ENCODE measurements at places on chromosomes 7 and 10.

DNA sequence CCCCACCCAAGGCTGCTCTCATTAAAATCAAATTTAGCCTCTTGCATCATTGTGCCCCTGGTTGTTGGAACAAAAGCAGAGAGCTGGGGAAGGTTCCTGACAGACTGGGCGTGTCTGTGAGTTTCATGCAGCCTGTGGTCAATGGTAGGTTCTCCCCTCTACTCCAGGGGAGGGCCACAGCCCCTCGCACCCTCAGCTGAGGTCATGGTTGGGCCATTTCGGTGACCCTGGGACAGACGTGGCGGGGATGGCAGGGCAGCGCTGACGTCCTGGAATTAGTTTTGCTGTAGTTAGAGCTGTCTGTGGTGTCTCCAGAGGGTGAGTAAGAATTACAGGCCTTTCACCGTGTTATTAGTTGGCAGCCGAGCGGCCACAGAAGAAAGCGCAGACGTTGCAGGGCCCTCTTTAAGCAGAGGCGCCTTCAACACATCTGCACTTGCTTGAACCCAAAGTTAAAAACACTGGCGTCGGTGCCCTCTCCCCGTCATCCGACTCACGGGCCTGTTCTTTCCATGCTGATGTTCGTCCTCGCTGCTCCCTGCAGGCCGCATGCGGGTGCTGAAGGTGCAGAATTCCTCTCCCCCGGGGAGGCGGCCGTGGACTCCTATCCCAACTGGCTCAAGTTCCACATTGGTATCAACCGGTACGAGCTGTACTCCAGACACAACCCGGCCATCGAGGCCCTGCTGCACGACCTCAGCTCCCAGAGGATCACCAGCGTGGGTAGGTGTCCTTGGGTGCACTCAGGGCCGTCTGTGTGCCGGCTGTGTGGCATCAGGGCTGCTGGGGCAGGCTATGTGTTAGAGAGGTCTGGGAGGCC, 2.8 kb downstream of the FAM20C start:
- no peak for DNase-seq

GRCh38 chr7:32892521-32893206, 1.1 kb upstream of the KBTBD2 start:
- DNase-seq: no peak

DNA sequence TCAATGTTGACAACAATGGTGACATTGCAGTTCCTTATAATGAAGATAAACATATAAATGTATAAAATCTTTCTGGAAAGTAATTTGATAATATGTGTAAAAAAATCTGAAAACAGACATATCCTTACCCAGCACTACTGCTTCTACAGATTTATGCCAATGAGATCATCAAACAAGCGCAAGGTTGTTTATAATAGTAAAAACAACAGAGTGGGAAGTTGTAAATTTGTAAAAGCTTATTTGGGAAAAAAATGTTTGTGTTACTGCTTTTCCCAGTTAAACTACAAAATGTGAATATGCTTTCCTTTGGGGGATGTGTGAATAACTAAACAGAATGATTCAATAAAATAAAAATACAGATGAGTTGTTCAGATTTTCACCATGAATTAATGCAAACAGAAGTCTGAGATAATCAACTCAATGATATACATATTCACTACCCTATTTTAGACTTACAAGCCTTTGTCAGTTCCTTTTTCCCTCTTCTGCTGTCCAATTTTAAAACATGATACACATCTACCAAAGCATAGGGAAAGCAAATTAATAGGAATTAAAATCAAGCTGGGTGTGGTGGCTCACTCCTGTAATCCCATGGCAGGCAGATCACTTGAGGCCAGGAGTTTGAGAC, 82.1 kb downstream of the USP6NL start:
- no peak for DNase-seq

DNA sequence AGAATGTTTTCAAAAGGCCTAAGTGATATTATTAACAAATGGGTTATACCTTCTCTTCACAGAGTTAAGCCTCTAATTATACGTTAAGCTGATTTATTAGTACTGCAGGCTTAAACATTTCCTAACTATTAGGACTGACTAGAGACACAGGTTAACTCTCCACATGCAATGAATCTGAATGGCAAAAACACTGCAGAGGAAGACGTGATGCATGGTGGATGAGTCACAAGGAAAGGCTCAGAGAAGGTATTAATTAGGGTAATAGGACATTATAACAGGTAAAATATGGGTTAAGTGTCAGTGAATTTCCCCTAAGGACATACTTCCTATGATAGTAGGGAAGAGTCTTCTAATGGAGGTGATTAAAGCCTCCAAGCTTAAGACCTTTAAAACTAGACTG, 24.7 kb upstream of the SEM1 start:
- no peak for DNase-seq

DNA sequence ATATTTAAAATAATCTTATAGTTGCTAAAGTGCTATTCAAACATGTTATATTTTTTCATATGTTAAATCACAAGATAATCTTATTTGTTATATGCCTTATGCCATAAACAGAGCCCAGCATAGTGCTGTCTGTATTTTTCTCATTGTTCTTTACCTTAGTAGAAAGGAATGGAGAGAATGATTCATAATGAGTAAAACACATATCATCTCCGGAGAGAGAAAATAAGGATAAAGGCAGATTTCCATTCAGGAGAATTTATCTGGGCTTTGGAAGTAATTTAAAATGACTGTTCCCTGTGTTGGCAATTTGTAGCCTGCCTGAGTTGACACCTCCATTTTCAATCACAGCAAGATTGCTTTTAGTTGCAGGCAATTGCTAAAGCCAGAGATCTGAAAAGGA, 30.2 kb downstream of the CHN2 start:
- DNase-seq: no peak

- DNase-seq: no peak
Observed at GRCh38 chr10:94002156-94002555, 8.4 kb downstream of the PLCE1 start.

Measured in Caki2 (cell line).